Liver (tissue), 10 donors: ENCODE measurements at places on chromosomes 1 and 21. TPM values are rescaled to one million over a fixed set of nuclear protein-coding genes. Genes with fewer than 3 reads are reported as not detected.

FGGY gene
- 16.0 TPM for total RNA-seq

S100A8 gene
- 38.4 TPM for total RNA-seq

KCNJ6 gene
- not detected for total RNA-seq

CR1L gene
- total RNA-seq: 30.9 TPM

TMCO1 gene
- total RNA-seq: 53.8 TPM

OLIG2 gene
- not detected for total RNA-seq

ZMYND12 gene
- total RNA-seq: 2.1 TPM

IL12RB2 gene
- 1.3 TPM for total RNA-seq

KIAA1614 gene
- total RNA-seq: 1.1 TPM

DYNLT4 gene
- not detected for total RNA-seq

CELA3A gene
- total RNA-seq: not detected

CLDN17 gene
- not detected for total RNA-seq

FNDC7 gene
- total RNA-seq: not detected

DCST2 gene
- total RNA-seq: not detected

ZYG11A gene
- 0.65 TPM for total RNA-seq

CA6 gene
- total RNA-seq: not detected

PODN gene
- 1.9 TPM for total RNA-seq

PKP1 gene
- not detected for total RNA-seq

LY9 gene
- total RNA-seq: 1.5 TPM

MYCL gene
- 6.6 TPM for total RNA-seq
